ENCODE measurements at places on chromosomes 2 and 18. TPM values are rescaled to one million over a fixed set of nuclear protein-coding genes. Genes with fewer than 3 reads are reported as not detected.

DNA sequence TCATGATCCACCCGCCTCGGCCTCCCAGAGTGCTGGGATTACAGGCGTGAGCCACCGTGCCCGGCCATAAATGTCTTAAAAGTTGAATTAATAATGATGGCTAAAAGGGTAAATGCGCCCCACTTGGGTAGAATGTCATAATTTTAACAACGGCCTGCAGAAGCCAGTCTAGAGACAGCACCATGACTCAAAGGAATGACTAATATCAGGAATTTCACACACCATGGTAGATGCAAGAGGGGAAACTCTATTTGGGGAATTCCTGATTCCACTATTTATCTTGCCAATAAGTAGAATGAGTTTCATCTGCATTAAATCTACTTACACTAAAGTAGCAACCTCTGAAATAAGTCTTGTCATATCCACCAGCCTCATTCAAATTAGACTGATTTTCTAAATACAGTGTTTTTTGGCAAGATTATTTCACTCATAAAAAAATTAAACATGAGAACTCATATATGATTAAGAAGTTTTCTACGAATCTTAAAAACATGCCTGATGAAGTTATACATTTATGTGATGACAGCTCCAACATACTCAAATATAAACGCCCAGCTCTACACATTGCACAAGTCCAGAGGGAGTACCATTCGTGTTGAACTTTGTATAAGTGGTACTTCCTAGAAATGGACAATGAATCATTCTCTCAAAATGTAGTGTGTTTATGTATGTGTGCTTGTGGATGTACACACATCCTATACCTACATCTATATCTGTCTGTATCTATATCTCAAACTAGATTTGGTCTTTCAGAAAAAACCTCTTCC, 309.7 kb downstream of the IRS1 start:
- no peak for DNase-seq

- no peak for DNase-seq
Measured at GRCh38 chr2:240078631-240079030, 25.3 kb upstream of the OR6B3 start.

GRCh38 chr2:112803691-112804521, 19.6 kb upstream of the IL1A start:
- DNase-seq, result no peak

DNA sequence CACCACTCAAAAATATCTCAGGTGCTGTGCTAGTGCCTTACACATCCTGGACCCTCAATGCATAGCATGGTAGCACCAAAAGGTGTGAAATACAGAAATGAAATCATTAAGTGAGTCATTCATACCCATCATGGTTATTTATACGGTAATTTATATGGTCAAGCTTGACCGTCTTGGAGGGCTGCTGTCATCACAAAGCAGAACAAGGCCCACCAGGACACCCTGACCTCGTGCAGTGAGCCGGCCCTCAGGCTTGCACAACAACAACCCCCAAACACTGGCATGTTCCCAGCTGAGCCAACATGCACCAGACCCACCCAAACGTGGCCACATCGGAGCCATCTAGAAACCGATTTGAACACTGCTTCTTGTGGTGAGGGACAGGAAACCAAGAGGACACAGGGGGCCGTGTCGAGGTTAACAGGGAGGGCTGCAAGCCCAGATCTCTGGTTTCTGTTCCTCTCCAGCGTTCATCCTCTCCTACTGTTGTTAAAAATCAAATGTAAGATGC, 378.5 kb upstream of the ID2 start:
- peak; percentile 96 for DNase-seq

- no peak for DNase-seq
Measured at GRCh38 chr2:138760676-138761075, 19.5 kb downstream of the NXPH2 start.

- DNase-seq, result no peak
Measured at GRCh38 chr2:134689315-134689714, 29.5 kb downstream of the TMEM163 start.

- DNase-seq, result no peak
Measured at GRCh38 chr2:69209482-69209881, 177.5 kb downstream of the GFPT1 start.

PKDCC gene
- total RNA-seq, result not detected

DYSF gene
- total RNA-seq, result 7.3 TPM

POTEI gene
- not detected for total RNA-seq

CAPN14 gene
- total RNA-seq, result 0.33 TPM
